Stimulated activated CD8-positive, alpha-beta memory T cell treated with anti-CD3 and anti-CD28 coated beads, Interleukin-15, amount 100 ng/mL, for 24 hours (primary cell): ENCODE measurements at places on chromosomes 3 and 15.

- DNase-seq: no peak
These were observed 56.4 kb downstream of the TIGIT start for GRCh38 chr3:114350271-114350670.

- peak; percentile 46 for DNase-seq
These were observed 22.1 kb downstream of the ACKR2 start for GRCh38 chr3:42831321-42831713.

GRCh38 chr3:5388091-5388490 lies 200.6 kb downstream of the EDEM1 start:
- no peak for DNase-seq

DNA sequence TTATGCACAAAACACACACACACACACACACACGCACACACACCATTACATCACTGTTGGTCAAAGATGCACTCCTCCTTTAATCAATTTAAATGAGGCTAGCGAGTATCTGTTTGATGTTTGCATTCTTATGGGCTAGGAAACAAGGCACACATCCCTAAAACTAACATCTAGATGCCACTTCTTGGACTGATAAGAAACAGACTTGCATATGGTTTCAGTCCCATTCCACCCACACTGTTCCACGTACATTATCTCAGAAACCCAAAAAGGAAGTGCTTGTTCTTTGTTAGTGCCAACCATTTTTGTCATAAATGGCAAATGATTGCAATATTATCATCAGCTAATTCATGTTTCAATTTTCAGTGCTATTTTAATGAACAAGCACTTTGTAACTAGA lies 69.5 kb downstream of the CCR1 start:
- no peak for DNase-seq

DNA sequence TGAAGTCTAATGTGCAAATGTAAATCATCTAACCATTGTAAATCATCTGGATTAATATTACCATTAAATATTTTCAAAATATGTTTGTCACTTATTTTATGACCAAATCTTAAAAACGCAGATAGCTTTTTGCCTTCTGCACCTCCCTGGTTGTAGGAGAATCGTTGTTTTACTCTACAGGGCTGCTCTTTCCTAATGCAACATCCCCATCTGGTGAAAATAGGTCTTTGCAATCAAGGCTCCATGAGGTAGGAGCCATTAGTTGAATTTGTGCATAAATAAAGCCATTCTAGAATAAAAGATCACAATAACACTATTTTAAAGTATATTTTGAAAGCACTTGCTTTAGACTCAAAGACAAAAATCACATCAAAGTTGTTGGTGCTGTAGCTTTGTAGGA lies 535.6 kb upstream of the AGTR1 start:
- DNase-seq: no peak

GRCh38 chr15:74130849-74131627 lies 652 bp downstream of the ISLR2 start:
- DNase-seq: no peak

DNA sequence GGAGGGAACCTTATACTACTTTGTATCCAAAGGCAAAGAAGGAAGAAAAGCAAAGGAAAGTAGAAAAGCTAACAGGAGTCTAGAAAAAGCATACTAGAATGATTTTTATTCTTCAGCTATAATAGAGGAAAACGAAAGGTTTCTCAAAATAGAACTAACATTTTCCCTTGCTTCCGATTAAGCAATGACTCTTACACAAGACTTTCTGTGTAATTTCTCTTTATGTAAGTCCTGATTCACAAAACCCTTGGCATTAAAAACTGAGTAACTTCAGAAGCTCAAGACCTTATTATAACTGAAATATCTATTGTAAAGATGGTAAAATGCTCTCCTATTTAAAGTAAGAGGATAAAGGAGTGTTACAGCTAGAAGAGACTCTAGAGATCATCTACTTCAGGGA lies 97.4 kb downstream of the DTWD1 start:
- no peak for DNase-seq

GRCh38 chr3:30527720-30528119 lies 78.7 kb upstream of the TGFBR2 start:
- no peak for DNase-seq
